ENCODE measurements at places on chromosomes 2 and 18. TPM values are rescaled to one million over a fixed set of nuclear protein-coding genes. Genes with fewer than 3 reads are reported as not detected.

DNA sequence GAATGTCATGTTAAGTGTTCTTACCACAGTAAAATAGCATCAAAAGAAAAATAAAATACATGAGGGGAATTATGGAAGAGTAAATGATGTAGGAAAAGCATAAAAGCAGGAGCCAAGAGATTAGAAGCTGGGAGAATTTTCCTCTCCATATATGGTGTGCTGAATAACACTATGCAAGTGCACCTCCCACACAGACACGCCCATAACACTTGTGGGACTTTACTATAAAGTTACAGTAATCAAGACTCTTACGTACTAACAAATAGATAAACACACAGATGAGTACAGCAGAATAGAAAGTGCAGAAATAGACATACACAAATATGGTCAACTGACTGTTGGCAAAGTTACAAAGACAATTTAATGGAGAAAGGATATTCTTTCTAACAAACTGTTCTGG lies 16.0 kb upstream of the SPHKAP start:
- H3K4me1 ChIP-seq, result no peaks in the 10 kb centered on the region
- H3K36me3 ChIP-seq, result no peaks in the 10 kb centered on the region
- DNase-seq, result no peak
- H3K27ac ChIP-seq, result no peak overlapping the region
- H3K27me3 ChIP-seq, result no peaks in the 10 kb centered on the region

The TMEM247 gene
- total RNA-seq, result not detected

The GLI2 gene
- total RNA-seq, result 49.1 TPM

- no peaks in the 10 kb centered on the region for H3K27me3 ChIP-seq
- H3K36me3 ChIP-seq, result peaks cover 4% of the 10 kb centered on the region
- H3K4me1 ChIP-seq, result peaks cover 72% of the 10 kb centered on the region
- peak overlapping the region; percentile 98 for H3K4me3 ChIP-seq
- peak overlapping the region; percentile 100 for H3K27ac ChIP-seq
Measured at GRCh38 chr2:113888641-113889470, 1.0 kb upstream of the ACTR3 start.

- no peak overlapping the region for H3K27ac ChIP-seq
- no peaks in the 10 kb centered on the region for H3K4me1 ChIP-seq
- H3K4me3 ChIP-seq, result no peak overlapping the region
- no peak for DNase-seq
- H3K27me3 ChIP-seq, result no peaks in the 10 kb centered on the region
- no peaks in the 10 kb centered on the region for H3K36me3 ChIP-seq
Measured at GRCh38 chr18:68478246-68478645, 236.7 kb downstream of the TMX3 start.

- no peaks in the 10 kb centered on the region for H3K27me3 ChIP-seq
- H3K4me1 ChIP-seq, result peaks cover 25% of the 10 kb centered on the region
- no peak overlapping the region for H3K4me3 ChIP-seq
- peaks cover 5% of the 10 kb centered on the region for H3K36me3 ChIP-seq
Measured at GRCh38 chr2:150282771-150283371, 204.6 kb downstream of the RND3 start.

GRCh38 chr2:196442211-196442610 lies 197.3 kb upstream of the CCDC150 start:
- H3K27ac ChIP-seq, result no peak overlapping the region
- H3K4me1 ChIP-seq, result peaks cover 2% of the 10 kb centered on the region
- no peaks in the 10 kb centered on the region for H3K27me3 ChIP-seq
- H3K4me3 ChIP-seq, result no peak overlapping the region
- no peaks in the 10 kb centered on the region for H3K36me3 ChIP-seq
- no peak for DNase-seq

DNA sequence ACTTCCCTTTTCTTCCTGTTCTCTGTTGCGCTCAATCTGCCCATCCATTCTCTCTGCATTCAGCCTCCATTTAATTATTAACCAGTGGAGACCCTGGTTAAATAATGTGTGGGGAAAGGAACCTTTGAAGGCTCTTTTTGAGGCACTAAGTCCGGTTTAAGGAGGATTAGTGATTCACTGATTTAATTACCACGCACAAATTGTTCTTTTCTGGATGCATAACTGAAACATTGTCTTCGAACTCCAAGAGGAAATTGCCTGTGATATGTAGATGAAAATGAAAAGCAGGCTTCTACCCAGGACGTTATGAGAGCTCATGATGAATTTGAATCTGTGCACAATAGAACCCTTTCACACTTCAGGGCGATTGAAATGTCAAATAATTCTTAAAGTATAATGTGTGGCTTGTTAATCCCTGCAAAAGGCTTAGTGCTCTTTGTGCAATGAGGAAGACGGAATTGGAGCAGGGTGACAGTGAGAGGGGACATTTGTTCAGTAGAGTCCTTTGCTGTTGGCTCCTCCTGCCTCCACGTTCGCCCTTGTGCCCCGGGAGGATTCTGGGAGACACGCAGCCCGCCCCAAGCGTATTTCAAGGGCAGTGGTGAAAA lies 51.1 kb upstream of the ZNF236 start:
- peak overlapping the region; percentile 1 for H3K4me3 ChIP-seq
- H3K27me3 ChIP-seq, result no peaks in the 10 kb centered on the region
- H3K27ac ChIP-seq, result peak overlapping the region; percentile 28
- DNase-seq, result peak; percentile 22

DNA sequence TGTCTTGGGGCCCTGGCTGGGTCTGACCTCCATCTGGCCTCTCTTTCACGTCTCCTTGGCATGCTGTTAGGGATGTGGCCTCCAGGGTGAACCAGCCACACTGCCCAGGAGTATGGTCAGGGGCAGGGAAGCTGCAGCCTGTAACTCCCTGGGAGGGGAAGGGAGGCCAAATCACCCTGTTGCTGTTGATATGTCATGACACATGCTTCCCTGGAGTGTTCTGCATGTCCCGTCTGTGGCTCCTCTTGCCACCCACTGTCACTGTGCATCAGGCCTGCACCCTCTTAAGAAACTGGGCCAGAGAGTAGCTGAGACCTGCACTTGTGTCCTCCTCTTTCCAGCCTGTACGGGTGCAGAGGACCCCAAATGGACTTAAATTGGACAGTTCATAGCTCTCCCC lies 221.3 kb downstream of the FHOD3 start:
- peaks cover 23% of the 10 kb centered on the region for H3K4me1 ChIP-seq
- H3K27me3 ChIP-seq, result no peaks in the 10 kb centered on the region
- peaks cover 6% of the 10 kb centered on the region for H3K36me3 ChIP-seq

DNA sequence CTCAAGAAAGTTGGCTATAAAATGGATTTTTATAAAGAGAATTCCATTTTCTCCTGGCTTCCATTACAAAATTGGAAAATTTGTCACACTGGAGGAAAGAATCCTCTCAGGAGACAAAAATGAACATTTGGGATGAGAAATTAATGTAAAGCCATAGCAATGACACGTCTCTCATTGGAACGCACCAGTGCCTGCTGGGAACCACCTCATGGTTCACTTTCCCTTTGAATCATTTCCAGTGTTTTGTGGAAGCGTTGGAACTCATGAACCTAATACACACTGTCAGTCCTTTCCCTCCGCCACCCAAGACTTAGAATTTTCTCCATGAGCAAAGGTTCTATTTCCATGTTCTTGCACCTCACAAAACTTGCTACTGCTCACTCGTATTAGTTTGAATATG lies 21.0 kb upstream of the NRP2 start:
- H3K4me3 ChIP-seq, result no peak overlapping the region
- peaks cover 2% of the 10 kb centered on the region for H3K36me3 ChIP-seq
- DNase-seq, result no peak
- H3K27me3 ChIP-seq, result peaks cover 22% of the 10 kb centered on the region
- H3K4me1 ChIP-seq, result peaks cover 16% of the 10 kb centered on the region
- no peak overlapping the region for H3K27ac ChIP-seq

- no peak for DNase-seq
- no peak overlapping the region for H3K4me3 ChIP-seq
Measured at GRCh38 chr18:58511897-58512581, 116.9 kb downstream of the ALPK2 start.

The TTC21B gene
- total RNA-seq, result 33.0 TPM

The MAPK4 gene
- total RNA-seq, result 9.3 TPM

DNA sequence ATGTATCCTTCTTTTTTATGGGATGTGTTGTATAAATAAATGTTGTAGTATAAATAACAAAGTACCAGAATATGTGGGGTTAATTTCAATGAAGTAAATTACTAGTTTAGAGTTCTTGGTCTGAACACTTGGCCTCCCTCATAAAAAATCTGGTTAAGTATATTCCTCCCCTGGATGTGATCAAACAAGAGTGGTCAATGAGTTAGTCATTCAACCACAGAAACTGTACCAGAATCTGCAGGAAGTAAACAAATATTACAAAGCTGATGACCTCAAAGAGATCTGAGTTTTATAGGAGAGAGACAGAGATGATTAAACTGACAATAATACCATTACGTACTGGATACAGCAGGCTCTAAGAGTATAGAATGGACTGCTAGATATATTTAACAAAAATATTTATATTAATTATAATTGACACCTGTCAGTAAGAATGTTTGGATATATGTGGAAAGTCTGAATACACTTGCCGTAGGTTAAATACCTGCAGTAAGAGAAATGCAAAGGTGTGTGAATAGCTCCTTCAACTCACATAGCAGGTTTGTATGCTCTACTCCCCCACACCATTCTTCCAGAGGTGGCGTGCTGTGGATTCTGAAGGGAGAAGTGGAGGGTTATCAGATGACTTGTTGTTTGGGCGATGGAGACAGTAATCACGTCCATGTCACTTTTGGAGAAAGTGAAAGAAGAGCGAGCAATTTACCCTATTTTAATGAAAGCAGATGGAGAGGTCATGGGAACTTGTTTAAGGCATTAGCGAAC lies 108.3 kb upstream of the LRATD1 start:
- DNase-seq, result no peak
- no peak overlapping the region for H3K4me3 ChIP-seq
- no peaks in the 10 kb centered on the region for H3K27me3 ChIP-seq
- H3K4me1 ChIP-seq, result no peaks in the 10 kb centered on the region

GRCh38 chr2:225667445-225667844 lies 267.9 kb downstream of the NYAP2 start:
- no peak for DNase-seq
- no peak overlapping the region for H3K27ac ChIP-seq
- H3K4me3 ChIP-seq, result no peak overlapping the region
- H3K36me3 ChIP-seq, result no peaks in the 10 kb centered on the region
- no peaks in the 10 kb centered on the region for H3K27me3 ChIP-seq
- peaks cover 8% of the 10 kb centered on the region for H3K4me1 ChIP-seq

- H3K4me1 ChIP-seq, result peaks cover 8% of the 10 kb centered on the region
- no peak for DNase-seq
- peaks cover 3% of the 10 kb centered on the region for H3K36me3 ChIP-seq
- no peaks in the 10 kb centered on the region for H3K27me3 ChIP-seq
- no peak overlapping the region for H3K27ac ChIP-seq
Measured at GRCh38 chr2:32835148-32835547, 111.6 kb upstream of the LTBP1 start.

Measured in neural crest cell (in vitro differentiated cells).